Naive thymus-derived CD4-positive, alpha-beta T cell (primary cell): ENCODE measurements at places on chromosomes 2 and 18.

DNA sequence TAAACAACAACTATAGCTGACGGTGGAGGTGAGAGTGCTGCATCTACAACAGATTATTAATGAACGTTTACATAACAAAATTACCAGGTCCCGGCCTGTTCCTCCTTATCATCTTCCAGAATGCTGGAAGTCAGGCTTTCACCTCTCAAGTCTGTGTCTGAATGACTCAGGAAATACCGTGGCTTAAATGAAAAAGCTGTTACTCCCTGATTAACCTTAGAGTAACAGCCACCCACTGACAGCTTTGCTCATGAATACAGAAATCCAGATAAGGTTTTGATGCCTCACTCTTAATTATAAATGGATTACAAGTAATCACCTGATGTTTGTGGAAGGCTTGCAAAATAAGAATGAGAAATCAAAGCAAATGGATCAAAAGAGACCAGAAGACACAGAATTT is 885.3 kb upstream of the CELF4 start:
- no peak overlapping the region for H3K27ac ChIP-seq
- no peaks in the 10 kb centered on the region for H3K36me3 ChIP-seq
- no peaks in the 10 kb centered on the region for H3K4me1 ChIP-seq
- H3K27me3 ChIP-seq: no peaks in the 10 kb centered on the region
- DNase-seq: no peak

GRCh38 chr2:211649331-211649730 is 889.3 kb downstream of the ERBB4 start:
- H3K27ac ChIP-seq: no peak overlapping the region
- H3K27me3 ChIP-seq: no peaks in the 10 kb centered on the region
- H3K36me3 ChIP-seq: no peaks in the 10 kb centered on the region
- no peak for DNase-seq

GRCh38 chr2:121326628-121327027 is 41.6 kb upstream of the TFCP2L1 start:
- no peaks in the 10 kb centered on the region for H3K36me3 ChIP-seq
- H3K4me3 ChIP-seq: no peak overlapping the region
- no peak overlapping the region for H3K27ac ChIP-seq
- DNase-seq: no peak
- H3K4me1 ChIP-seq: no peaks in the 10 kb centered on the region

- H3K27me3 ChIP-seq: no peaks in the 10 kb centered on the region
- no peak overlapping the region for H3K4me3 ChIP-seq
- H3K4me1 ChIP-seq: no peaks in the 10 kb centered on the region
- no peak overlapping the region for H3K27ac ChIP-seq
Measured at GRCh38 chr2:9189901-9190300, 16.7 kb upstream of the ASAP2 start.

GRCh38 chr2:207008105-207008990 is 69.0 kb downstream of the CPO start:
- H3K36me3 ChIP-seq: no peaks in the 10 kb centered on the region
- no peaks in the 10 kb centered on the region for H3K4me1 ChIP-seq
- DNase-seq: no peak
- H3K27ac ChIP-seq: no peak overlapping the region
